ENCODE measurements at places on chromosomes 7 and 10. TPM values are rescaled to one million over a fixed set of nuclear protein-coding genes. Genes with fewer than 3 reads are reported as not detected.

Gene DHTKD1
- total RNA-seq, result 16.9 TPM

Gene AKR1D1
- total RNA-seq, result not detected

Gene MMRN2
- 0.86 TPM for total RNA-seq

Gene SMKR1
- 1.4 TPM for total RNA-seq

DNA sequence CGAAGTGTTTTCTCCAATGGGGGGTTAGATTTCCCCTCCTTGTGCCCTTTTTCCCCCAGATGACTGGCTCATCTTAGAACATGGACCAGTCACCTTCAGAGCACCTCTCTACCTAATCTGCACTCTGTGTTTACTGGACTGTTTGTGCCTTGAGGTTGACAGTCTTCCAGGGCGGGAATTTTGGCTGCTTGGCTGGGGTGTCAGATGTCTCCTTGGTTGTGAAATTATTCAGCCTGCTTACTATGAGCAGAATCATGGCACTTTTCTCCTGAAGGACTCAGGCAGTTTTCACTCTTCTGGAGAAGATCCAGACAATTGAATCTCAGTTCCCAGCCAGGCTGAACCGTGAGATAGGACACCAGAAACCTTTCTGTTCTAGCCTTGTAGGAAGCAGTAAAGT lies 60.3 kb upstream of the NFKB2 start:
- no peak for DNase-seq

- DNase-seq, result no peak
Measured at GRCh38 chr10:20936396-20936795, 39.3 kb upstream of the NEBL start.

DNA sequence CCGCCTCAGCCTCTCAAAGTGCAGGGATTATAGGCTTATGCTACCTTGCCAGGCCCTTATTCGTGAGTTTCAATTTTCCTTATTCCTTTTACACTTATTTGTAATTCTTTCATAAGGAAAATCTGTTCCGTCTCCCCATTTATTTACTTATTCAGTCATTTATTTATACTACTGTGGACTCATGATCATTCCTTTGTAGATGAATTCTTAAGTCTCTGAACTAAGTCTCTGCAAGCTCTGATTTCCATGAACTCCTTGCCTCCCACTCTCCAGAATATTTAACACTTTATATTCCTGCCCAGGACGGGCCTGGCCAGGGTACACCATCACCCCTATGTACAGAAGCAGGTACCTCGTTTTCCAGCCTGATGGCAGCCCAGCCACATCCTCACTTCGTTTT lies 39.4 kb downstream of the PFKFB3 start:
- no peak for DNase-seq

DNA sequence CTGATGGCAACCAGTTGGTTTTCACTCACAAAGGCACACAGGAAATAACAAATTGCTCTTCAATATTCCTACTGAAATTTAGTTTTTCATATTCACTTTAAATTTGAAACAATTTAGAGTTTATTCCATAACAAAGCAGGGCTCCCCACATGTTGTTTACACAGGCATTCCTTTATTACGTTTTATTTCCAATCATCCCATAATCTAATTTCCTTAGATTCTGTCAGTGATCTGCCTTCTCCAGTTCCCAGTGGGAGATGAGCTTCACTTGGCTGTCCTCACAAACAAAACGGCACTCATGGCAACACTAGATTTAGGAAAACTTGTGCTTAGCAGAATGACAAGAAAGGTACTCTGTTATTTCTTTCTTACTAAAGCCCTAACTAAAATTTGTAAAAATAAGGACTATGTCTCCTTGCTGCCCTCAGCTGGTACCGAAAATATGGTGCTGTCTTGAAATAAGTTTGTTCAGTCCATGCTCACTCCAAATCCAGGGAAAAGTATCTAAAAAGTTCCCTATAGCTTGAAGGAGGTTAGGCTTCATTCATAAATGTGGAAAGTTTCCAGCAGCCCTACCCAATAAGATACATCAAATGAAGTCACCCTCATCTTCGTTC lies 23.0 kb downstream of the PHYH start:
- no peak for DNase-seq

DNA sequence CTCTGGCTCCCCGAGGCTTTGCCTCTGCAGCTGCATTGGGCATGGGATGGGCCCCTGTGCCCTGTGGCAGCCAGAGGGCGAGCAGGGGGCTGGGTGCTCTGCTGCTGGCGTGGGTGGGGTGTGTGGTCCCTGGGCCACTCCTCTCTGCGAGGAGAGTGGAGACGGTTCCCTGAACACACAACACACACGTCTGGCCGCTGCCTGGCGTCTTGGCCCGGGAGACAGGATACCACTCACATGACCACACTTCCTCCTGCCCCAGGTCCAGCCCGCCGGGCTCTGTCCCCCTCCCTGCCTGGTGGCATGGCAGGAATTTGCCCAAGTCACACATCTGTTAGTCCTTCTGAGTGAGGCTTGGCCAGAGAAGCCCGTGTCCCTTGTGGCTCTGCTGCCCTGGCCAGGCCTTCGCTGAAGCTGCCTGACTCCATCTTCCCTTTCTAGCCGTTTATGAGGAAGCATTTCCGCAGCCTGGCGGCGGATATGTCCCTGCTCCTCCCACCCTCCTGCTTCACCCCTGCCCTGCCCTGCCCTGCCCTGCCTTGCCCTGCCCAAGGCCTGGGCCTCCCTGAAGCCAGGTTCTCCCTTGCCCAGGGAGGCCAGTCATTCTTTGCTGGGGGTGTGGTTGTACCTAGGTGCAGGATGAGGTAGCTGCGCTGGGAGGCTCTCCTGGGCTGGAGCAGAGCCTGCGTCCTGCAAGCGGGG lies 3.0 kb downstream of the BRI3 start:
- DNase-seq, result no peak

DNA sequence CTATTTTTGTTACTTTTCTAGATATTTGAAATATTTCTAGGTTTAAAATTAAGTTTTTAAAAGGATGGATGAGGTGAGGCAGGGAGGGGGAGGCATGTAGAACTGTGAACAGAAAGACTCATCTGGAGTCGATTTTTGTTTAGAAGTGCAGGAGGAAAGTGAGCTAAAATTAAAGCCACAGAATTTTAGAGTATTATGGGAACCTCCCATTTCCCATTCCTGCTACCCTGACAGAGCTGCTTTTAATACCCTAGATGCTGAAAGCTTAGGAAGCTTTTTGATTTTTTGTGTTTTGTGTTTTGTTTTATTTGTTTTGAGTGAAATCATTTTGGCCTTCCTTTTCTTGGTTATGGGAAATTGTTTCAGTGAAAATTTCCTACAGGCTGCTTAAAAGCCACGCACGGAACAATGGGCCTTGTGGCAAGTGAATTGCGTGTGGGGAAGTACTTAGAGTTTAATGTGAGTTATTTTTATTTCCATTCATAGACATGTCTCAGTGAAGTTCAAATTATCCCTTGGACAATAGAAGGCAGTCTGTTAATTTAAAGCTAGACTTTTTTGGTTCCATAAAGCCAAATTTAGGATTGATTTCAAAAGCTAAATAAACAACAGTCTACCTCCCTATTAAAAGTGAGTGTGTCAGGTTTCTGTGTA lies 102.0 kb upstream of the HDAC9 start:
- DNase-seq, result no peak

DNA sequence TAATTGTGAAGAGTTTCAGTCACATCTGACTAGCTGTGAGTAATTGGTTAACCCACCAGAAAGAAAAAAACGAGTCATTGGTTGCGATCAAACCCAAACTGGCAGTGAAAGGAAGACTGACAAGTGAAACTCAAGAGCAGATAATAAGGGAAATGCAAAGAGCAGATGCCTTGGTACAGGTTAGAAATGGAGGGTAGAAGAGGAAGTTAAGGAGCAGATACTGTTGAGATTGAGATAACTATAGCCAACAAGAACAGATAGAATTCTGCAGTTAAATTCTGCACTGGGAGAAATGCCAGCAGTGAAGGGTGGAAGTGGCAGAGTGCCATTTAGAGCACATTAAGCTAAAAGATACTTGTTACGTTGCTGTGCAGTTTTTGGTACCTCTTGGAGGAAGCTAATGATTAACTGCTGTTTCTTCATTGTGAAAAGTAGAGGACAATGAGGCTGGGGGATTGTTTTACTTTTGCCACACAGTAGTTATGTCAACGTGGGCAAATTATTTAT lies 65.8 kb downstream of the CDK13 start:
- no peak for DNase-seq

DNA sequence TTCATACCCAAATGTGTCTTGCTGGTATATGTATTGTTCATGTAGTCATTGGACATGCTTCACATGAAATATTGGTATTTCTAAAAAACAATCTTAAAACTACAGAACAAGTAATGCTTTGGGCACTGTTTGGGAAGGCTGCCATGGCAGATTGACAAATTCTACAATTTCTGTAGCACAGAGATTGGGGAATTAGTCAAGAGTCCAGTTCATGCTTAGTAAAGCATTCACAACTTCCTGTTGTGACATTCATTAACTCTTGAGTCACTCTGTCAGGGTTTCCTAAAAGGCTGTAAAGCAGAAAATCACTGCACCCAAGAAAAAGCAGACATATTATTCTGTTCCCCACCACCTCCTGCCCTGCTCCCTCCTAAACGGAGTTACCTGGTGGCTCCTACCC lies 398.9 kb downstream of the PHTF2 start:
- no peak for DNase-seq

DNA sequence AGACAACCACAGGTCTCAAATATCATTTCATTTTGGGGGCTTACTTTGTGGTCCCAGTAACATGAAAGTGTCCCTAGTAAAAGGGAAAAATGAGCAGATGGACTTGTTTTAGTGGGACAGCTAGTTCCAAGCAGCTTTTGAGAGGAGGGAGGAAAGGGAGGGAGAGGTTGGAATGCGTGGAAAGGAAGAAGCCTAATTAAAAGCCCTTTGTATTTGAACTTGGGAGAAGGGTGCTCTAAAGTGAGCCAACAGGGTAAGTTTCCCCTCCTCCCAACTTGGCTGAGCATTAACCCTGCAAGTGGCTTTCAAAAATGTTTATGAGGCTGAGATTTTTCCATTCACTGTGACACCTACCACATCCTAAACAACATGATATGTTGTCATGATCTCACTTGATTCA lies 38.8 kb upstream of the LYZL1 start:
- no peak for DNase-seq

DNA sequence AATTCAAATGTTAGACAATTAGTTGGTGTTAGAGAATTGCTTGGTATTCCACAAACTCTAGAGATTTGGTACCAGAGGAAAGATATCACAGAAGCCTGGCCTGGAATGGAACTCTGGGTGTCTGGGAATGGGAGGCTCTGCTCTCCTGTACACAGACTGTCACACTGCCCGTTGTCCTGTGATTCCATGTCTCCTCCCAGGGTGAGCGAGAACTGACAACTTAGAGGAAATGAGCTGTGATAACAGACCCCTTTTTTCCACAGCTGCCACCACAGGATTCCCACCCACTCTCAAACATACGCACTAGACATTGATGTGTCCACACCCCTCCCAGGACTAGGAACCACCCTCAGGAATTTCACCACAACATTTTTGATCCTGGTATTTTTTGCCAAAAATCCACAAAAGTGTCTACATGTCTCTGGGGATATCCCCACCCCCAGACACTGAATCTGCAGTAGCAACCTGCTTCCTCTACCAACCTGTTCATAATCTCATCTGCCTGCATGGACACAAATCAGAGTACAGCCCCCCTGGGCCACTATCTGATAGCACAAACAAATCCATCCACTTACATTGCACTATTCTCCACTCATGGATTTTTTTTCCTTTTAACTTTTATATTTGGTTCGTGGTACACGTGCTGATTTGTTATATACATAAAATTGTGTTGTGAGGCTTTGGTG lies 4.7 kb downstream of the ZNF273 start:
- DNase-seq, result no peak

GRCh38 chr10:16809074-16809718 lies 8.0 kb downstream of the RSU1 start:
- DNase-seq, result no peak

DNA sequence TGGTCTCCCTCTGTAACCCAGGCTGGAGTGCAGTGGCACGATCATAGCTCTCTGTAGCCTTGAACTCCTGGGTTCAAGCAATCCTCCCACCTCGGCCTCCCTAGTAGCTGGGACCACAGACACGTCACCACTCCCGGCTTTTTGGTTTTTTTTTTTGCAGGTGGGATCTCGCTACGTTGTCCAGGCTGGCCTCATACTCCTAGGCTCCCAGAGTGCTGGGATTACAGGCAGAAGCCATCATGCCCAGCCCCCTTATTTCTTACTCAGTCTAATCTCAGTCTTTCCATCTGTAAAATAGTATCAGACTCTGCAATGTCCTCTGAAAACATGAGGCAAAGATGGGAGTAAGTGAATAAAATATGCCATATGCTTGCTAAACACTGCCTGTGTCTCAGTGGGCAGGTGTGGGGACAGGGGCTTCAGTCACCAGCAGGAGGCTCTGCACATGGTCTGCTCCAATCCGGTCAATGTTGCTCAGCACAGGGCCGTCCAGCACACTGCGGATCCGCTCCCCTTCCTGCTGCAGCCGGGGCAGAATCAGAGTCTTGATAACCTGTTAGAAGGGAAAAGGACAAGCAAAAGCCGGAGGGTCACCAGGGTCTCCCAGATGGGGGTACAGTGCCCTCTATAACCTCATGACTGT lies 8.2 kb downstream of the AP4M1 start:
- DNase-seq, result no peak

Measured in naive thymus-derived CD4-positive, alpha-beta T cell (primary cell).